ENCODE measurements at places on chromosomes 4 and X. TPM values are rescaled to one million over a fixed set of nuclear protein-coding genes. Genes with fewer than 3 reads are reported as not detected.

GRCh38 chr4:123298801-123299200 is 97.8 kb upstream of the SPRY1 start:
- no peak for DNase-seq

DNA sequence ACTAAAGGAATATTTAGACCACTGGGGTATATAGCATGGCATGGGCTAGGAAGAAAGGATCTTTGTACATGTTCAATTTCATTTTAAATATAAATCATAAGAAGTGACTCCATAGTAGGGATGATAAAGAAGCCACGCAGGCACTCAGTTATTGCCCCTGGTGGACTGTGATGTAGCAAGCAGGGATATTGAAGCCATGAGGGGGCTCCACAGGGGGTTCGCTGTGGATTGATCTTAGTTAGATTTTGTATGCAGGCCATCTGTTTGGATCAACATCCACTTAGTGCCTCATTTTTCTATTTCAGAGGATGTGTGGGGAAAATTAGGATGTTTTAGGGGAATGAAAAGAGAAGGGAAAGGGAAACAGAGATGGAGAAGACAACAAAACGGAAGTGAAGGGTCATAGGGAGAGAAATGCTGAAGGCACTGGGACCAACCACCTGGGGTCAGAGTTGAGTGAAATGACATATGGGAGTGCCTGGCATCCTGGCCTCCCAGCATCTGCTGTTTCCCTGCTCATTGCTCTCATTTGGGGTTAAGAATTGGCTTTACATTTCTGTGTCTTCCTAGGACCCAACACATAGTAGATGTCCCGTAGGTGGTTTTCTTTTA is 11.2 kb upstream of the FREM3 start:
- DNase-seq: no peak

GRCh38 chr4:77151241-77151640 is 5.8 kb upstream of the CCNG2 start:
- DNase-seq: no peak

- peak; percentile 41 for DNase-seq
These were observed 161.6 kb downstream of the CHIC2 start for GRCh38 chr4:53902786-53903185.

DNA sequence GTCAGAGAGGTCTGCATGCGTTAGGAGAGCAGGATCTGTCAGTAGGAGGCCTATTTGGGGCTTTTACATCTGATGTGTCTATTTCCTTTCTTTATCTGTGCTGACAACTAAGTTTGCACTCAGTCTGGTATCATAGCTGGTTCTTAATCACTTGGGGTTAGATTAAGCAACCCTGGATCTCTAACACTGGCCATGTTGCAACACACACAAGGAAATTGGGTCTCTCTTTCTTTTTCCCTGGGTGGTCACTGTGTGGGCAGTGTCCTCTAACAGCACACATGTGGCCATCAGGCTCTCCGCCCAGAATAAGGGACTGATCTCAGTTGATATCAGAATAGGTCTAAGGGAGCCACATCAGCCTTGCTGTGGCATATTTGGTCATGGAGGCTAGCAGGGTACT is 38.9 kb downstream of the IGFBP7 start:
- peak; percentile 89 for DNase-seq

- no peak for DNase-seq
These were observed 70.0 kb downstream of the NPNT start for GRCh38 chr4:105965183-105965800.

DNA sequence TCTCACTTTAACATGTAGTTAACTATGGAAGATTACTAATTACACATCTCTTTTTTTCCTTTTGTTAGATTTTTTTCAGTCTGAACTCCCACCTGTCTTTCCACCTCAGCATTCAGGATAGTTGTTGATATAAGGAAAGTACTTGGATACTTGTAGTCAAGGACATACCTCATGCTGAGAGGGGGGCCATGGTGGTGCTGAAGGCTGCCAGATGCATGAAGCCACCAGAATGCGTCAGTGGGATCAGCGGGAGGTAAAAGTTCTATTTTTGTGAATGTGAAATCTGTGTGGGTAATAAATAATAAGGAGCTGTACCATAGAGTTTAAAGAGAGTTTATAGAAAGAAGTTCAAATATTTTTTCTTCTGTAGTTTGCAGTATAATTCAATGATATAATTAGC is 13.1 kb upstream of the NDST4 start:
- no peak for DNase-seq

- DNase-seq: peak; percentile 46
These were observed 99.5 kb downstream of the ADGRA3 start for GRCh38 chr4:22416403-22416802.

DNA sequence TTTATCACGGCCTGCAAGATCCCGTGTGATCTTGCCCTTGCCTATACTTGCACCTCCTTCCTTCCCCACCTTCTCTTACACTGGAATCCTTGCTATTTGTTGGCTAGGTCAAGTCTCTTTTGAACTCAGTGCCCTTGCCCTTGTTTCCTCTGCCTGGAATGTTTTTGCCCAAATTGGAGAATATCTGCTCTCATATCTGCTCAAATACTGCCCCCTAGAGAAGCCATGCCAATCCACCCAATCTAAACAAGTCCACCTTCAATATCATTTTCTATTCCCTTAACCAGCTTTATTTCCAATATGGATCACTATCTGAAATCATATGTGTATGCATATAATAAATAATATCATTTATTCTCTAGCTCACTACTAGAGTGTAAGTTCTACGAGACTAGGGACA is 1044.2 kb upstream of the FTHL17 start:
- DNase-seq: no peak

- no peak for DNase-seq
These were observed 288.0 kb upstream of the ATOH1 start for GRCh38 chr4:93540562-93540961.

DNA sequence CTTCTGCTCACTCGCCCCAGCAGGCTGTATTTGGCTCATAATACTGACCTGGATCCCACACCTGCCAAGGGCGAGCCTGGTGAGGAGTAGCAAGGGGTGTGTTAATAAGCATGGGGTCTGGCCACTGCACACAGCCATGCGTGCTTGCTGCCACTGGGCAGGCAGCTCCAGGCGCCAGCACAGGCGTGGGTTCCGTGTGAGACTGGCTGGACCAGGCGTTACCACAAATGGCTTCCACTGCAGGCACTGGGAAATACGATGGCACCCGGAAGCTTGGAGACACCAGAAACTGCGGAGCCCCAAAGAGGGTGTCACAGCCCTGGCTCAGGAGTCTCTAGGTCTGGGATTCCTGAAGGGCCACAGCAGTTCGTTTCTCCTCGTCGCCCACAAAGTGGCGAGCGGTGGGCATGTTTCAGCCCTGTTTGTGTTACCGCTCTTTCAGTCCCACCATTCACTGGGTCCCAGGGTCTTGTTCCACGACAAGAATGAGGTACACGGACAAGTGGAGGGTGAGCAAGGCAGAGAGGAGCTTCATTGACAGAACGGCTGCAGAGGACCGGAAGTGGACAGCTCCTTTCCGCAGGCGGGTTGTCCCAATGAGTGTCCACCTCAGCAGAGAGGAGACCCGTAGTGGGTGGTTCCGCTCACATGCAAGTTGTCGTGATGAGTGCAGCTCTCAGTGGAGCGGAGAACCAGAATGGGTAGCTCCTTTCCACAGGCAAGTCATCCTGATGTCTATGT is 428.9 kb downstream of the EPHA5 start:
- DNase-seq: no peak

DNA sequence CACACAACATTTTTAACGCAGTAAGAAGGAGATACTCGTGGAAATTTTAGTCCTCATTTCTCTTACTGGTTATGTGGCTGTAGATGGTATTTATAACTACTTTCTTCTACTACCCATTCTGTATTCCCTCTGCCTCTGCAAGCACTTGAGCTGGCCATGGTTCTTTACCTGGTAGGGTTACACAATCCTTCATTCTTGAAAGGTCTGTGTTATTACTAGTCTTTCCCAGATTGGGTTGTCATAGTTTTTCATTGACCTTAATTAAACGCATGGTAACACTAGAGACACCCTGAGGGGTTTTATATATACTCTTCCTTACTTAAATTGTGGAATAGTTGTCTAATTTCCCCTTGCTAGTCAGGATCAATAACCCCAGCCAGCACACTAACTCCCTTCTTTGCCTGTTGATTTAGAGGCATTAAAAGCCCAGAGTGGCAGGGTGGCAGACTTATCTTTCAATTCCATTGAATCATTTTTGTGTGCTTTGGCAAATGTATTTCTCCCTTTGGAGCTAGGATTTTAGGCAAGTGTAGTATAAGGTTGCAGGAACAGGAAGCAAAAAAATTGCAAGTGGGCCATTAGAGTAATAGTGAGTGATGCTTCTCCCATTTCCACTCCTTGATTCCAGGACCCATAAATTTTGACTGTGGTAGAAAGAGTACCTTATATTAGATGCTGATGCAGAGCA is 113.6 kb upstream of the EMCN start:
- no peak for DNase-seq

DNA sequence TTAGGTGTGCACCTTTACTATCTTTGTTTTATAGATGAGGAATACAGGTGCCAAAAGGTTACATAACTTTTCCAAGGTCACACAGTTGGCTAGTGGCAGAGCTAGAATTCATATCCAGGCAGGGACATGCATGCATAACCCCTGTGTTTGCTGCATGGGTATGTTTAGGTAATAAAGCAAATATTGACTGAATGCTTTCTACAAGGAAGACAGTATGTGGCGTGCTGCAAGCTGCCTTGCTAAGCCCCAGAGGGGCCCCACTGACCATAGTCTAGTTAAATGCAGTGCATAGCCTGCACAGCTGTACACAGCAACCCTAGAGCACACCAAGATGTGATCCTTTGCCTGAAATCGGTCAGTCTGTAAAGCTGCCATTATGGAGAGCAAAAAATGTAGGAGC is 320.5 kb upstream of the IGFBP7 start:
- no peak for DNase-seq

DNA sequence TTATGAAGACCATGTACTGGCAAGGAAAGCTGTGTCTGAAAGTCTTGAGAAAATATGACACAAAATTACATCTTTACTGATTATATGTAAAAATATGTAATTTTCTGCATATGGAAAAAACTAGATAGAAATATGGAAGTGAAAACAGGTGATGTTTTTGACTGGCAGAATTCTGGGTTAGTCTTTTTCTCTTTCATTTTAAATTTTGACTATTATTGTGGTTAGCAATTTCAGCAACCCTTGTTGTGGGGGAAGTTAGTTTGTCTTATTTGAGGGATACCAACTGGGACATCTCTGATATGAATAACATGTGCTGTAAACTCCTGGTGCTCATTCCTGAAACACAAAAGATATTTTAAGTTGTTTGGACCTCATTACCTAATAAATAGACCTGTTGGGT is 49.9 kb upstream of the CPEB2 start:
- DNase-seq: no peak

GRCh38 chrX:10773318-10773717 is 152.9 kb upstream of the MID1 start:
- DNase-seq: no peak

GRCh38 chr4:71259911-71260331 is 78.9 kb upstream of the SLC4A4 start:
- DNase-seq: no peak

- no peak for DNase-seq
These were observed 353.9 kb downstream of the NKX6-1 start for GRCh38 chr4:84145176-84145575.

DNA sequence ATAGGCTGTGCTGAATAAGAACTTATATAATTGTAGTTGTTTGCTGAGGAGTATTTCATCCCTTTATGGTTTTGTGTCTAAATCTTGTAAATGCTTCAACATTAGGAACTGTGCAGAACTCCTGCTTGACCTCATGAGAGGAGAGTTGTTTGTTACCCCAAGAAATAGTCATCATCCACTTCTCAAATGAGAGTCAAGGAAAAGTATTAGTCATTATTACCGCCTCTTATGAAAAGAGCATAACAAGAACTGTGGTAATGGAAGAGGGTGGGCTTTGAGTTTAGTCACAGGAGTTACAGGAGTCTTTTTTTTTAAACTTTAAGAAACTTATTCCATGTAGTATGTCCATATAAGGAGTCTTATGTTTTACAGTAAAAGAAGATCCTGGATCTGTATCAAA is 132.9 kb downstream of the RAP1GDS1 start:
- DNase-seq: no peak

GRCh38 chr4:162016219-162016618 is 147.6 kb downstream of the FSTL5 start:
- DNase-seq: no peak

- DNase-seq: no peak
These were observed 3.7 kb downstream of the CTAG2 start for GRCh38 chrX:154649503-154650220.

DNA sequence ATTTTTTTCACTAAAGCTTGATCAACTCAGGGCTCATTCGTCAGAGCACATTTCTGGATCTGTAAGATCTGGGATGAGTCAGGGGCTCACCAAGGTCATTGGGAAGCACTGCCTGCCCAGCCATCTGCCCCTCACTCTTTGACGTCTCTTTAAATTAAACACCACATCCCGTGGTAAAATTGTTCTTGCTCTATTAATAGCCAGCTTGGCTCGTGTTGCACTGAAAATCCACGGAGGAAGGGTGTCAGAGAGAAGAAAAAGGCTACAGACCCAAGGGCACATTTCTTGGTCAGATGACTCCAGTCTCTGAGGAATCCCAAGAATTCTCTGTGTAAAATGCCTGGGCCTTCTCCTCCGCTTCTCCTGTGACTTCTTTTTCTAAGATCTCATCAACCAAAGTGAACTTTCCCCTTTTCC is 45.7 kb upstream of the GATB start:
- peak; percentile 72 for DNase-seq

The EXOC1 gene
- 46.2 TPM for total RNA-seq

The MAGIX gene
- 1.9 TPM for total RNA-seq

The LANCL3 gene
- 0.32 TPM for total RNA-seq

The GNRHR gene
- total RNA-seq: not detected

The SGMS2 gene
- 135 TPM for total RNA-seq

The RASL11B gene
- total RNA-seq: 1.3 TPM

The SCARB2 gene
- total RNA-seq: 144 TPM

The BST1 gene
- total RNA-seq: 19.9 TPM

The RHOXF1 gene
- not detected for total RNA-seq

The PAGE1 gene
- not detected for total RNA-seq

The PPEF2 gene
- not detected for total RNA-seq

The GDI1 gene
- 106 TPM for total RNA-seq

The DACH2 gene
- 0.32 TPM for total RNA-seq

The MBNL3 gene
- total RNA-seq: 3.9 TPM

All from fibroblast of villous mesenchyme (primary cell).